Adrenal gland (tissue), 19 donors: ENCODE measurements at places on chromosomes 3 and 15. TPM values are rescaled to one million over a fixed set of nuclear protein-coding genes. Genes with fewer than 3 reads are reported as not detected.

Gene MYL3
- polyA plus RNA-seq, result 12.7 TPM

Gene GABRB3
- 2.6 TPM for polyA plus RNA-seq

Gene ROPN1
- polyA plus RNA-seq, result not detected

Gene MYZAP
- 21.4 TPM for polyA plus RNA-seq

Gene DCBLD2
- polyA plus RNA-seq, result 31.6 TPM
